Neural cell (in vitro differentiated cells): ENCODE measurements at places on chromosomes 7 and 10. TPM values are rescaled to one million over a fixed set of nuclear protein-coding genes. Genes with fewer than 3 reads are reported as not detected.

Gene GIMAP8
- polyA plus RNA-seq: not detected in 2 replicates

Gene AKR1C1
- polyA plus RNA-seq: 183 and 228 TPM in 2 replicates

Gene KNDC1
- polyA plus RNA-seq: 4.3 and 11.8 TPM in 2 replicates

Gene APBB1IP
- polyA plus RNA-seq: not detected in 2 replicates

Gene HOXA5
- polyA plus RNA-seq: not detected in 2 replicates
